ENCODE measurements at places on chromosomes 7 and 10. TPM values are rescaled to one million over a fixed set of nuclear protein-coding genes. Genes with fewer than 3 reads are reported as not detected.

The PON3 gene
- 38.1 TPM for total RNA-seq

The INHBA gene
- total RNA-seq, result 0.20 TPM

The PBLD gene
- total RNA-seq, result 2.7 TPM

The MYH16 gene
- total RNA-seq, result 0.50 TPM

The RBM20 gene
- 3.1 TPM for total RNA-seq

The NEURL1 gene
- 0.60 TPM for total RNA-seq

The LMBR1 gene
- 35.4 TPM for total RNA-seq

The ASZ1 gene
- total RNA-seq, result not detected

The IQUB gene
- total RNA-seq, result 0.11 TPM

The ACTR3C gene
- total RNA-seq, result not detected

The LRMDA gene
- total RNA-seq, result 3.1 TPM

The SPDYE11 gene
- not detected for total RNA-seq

The PRSS37 gene
- not detected for total RNA-seq

The ZNRF2 gene
- 6.3 TPM for total RNA-seq

The GRID2IP gene
- total RNA-seq, result not detected
